ENCODE measurements at places on chromosomes 5 and 9.

GRCh38 chr5:98576275-98576674 lies 197.2 kb upstream of the RGMB start:
- no peak for DNase-seq

DNA sequence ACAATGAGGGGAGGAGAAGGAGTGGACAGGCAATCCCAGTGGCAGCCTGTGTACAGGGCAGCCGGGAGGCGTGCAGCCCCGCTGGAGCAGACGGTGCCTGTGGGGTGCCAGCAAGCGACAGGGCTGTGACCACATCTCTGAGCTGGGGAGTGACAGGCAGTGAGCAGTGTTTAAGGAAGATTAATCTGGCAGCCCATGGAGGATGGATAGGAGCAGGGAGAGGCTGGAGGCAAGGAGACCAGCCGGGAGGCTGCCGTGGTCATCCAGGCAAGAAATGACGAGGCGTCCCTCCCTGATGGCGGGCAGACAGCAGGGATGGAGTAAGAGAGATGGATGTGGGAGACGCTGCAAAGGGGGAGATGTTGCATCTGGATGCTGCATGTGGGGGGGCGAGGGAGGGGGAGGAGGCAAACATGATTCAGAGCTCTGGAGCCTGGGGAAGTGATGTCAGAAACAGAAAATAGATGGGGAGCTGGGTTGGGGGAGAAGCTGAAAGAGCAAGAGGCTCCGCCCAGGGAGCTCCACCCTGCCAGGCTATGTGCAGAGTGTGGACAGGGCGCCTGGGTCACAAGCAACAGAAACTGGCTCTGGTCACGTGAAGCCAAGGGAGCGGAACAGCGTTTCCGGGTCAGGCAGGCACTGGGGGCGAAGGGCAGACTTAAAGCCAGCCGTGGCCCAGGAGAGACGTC lies 12.6 kb downstream of the UNC5A start:
- no peak for DNase-seq

DNA sequence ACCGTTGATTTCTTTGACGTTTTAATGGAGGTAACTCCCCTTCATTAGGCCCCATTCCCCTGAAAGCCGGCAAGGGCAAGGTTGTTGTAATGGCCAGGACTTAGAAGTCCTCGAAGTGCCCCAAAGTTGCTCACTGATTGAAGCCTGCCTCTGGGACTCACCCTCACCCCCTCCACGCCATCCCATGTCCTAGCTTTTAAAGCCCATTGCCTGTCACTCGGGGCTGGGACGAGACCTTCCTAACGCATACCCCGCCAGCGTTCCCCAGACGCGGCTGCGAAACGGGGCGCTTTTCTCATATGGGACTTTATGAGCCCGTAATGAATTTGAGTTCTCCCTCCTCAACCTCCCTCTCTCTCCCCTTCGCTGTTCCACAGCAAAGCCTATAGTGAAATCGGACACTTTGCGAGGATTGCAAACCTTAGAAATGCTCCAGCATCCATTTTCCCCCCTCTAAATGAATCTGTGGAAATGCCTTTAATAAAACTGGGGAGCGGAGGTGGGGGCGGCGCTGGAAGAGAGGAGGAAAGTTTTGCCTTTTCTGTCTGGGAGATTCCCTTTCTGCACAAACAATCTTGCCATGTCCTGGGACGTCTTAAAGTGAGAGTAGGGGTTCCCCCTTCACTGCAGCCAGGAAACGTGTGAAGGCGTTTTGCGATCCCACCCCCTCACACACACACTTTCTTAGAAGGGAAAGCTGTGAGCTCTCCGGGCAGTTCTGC lies 1.5 kb downstream of the PAPPA start:
- no peak for DNase-seq

DNA sequence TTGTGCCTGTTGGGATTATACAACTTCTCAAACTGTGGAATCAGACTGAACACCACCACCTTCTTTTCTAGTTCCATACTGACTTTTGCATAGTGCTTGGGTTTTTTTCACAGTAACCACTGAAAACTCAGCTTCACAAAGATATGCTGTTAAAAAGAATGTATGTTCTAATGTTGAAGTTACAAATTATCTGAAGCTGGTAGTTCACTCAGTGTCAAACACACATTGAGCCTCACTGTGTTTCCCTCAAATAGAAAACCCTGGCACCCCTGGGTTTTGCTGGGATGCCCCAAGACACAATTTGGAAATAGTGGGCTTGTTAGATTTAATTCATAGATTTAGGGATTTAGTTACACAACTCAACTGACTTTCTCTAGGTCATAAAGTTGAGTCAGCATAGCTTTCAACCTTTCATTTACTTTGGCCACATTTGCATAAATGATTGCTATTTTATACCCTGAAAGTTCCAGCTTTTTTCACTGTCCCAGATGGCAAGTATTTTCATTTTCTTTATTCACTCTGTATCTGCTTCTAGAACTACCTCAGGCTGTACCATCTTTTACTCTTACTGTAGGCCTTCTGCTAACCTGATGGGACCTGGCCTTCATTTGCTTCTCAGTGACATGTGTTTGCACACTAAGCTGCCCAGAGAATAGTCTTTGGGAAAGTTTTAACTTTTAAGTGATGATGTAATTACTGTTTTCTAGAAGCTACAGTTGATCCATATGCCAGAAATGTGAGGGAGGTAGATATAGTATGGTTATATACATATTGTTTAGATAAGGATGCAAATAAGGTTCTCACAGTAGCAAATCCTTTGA lies 115.1 kb downstream of the CDC42SE2 start:
- DNase-seq: no peak

DNA sequence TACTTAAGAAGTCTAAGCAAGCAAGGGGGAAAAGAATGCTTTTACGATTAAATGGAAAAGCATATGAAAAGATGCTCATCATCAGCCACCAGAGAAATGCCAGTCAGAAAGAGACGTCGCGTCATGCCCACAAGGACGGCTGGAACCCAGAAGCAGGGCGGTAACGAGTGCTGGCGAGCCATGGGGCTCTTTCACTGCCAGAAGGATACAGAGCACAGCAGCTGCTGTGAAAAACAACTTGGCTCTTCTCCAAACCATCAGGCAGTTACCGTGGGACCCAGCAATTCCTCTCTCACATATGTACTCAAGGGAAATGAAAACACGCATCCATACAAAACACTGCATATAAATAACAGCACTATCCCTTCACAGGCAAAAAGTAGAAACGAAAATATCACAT lies 95.5 kb downstream of the CAMSAP1 start:
- no peak for DNase-seq

DNA sequence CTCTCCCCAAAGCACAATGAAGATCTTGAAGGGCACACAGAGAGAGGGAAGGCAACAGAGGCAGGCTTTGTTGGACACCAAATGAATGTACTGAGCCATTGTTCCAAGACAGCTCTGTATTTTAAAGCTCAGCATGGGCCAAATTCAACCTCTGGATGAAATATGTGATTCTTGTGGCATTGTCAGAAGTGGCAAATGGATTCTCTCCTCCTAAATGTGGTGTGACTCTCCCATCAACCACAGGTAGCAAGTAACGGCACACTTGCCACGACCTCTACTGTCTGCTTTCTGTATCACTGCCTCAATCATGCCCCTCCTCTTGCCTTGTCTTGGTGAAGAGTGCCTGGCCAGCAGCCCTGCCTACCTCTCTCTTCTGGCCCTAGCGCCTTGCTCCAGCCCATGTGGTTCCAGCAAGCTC lies 6.1 kb upstream of the MOB3B start:
- no peak for DNase-seq

DNA sequence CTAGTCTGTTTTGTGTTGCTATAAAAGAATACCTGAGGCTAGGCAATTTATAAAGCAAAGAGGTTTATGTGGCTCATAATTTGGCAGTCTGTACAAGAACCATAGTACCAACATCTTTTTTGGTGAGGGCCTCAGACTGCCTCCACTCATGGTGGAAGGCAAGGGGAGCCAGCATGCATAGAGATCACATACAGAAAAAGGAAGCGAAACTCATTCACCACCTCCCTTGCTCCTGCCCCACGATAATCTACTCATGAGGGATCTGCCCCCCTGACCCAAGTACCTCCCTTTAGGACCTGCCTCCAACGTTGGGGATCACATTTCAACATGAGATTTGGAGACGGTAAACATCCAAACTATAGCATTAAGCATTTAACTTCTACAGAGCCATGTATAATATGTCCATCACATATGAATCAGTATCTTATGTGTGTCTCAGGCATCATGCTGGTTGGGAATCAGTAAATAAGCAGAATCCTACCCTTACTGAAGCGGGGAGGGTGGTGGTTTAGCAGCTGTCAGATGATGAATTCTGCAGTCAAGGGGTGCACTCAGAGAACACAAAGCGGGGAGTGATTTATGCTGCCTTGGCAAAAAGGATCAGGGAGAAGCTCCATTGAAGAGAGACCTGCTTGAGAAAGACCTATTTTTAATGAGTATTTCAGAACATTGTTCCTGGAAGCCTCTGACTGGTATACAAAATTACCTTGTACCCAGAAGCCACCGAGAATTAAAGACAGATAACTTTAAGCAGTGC lies 34.8 kb downstream of the HMGXB3 start:
- no peak for DNase-seq

- peak; percentile 49 for DNase-seq
These were observed 739 bp downstream of the PPP2CA start for GRCh38 chr5:134224888-134225779.

GRCh38 chr9:89358985-89359384 lies 40.7 kb downstream of the SECISBP2 start:
- no peak for DNase-seq

DNA sequence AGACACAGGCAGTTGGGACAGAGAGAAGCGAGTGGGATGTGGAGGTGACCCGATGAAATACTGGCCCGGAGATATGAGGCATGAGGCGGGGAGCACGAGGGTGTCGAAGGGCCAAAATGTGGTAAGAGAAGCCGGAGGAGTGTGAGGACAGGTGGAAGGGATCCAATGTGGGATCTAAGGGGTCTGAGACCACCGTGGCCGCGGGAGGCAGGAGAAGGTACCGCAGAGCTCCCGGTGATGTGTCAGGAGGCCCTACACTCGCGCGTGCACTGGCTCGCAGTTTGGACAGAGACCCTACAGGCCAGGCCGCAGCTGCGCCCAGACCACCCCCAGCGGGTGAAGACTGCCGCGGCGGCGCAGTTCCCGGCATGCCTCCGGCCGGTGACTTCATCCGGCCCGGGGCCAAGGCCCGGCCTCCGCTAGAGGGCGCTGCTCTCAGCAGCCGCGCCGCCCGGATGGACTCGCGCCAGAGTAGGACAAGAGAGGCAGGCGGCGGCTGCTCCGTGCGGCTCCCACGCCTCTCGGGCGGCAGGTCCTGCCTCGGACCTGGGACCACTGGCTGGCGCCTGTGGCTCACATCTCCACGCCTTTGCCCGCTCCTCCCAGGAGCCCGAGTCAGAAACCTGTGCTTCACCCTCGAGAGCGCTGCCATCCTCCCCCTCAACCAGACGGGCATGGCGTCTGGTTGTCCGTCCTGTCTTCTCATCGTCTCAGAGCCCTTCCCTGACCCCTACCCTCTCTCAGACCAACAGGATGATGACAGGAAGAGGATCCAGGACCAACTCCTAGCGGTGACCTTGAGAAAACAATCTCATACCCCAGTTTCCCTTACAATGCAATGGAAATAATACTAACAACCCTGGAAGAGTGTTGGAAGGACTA lies 35.4 kb upstream of the STING1 start:
- peak; percentile 91 for DNase-seq

- peak; percentile 96 for DNase-seq
These were observed at the start of gene CDC14B for GRCh38 chr9:96619491-96620180. Gene CDC14B (minus strand): TSS chr9:96619843. CDS start chr9:96619378, 465 bp downstream.

DNA sequence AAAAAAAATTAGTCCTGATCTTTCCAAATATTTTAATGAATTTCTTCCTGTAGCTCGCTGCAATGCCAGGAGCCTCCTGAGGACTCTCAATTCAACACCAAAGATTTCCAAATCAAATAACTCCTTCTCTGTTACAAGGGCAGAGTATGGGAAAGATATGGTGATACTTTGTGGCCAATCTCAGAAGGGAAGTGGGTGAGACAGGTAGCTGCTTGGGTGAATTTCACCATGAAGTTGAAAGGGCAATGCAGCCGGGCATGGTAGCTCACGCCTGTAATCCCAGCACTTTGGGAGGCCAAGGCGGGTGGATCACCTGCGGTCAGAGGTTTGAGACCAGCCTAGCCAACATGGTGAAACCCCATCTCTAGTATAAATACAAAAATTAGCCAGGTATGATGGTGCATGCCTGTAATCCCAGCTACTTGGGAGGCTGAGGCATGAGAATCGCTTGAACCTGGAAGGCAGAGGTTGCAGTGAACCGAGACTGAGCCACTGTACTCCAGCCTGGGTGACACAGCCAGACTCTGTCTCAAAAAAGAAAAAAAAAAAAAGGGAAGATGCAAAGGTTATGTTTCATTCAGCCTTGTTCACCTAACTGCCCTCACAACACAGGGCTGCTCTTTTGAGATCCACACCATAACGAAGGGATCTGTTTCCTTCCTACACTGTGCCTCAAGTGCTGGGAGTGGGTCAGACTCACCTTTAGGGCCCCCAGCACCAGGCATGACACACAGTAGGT lies 58.6 kb downstream of the PTPN3 start:
- DNase-seq: no peak

DNA sequence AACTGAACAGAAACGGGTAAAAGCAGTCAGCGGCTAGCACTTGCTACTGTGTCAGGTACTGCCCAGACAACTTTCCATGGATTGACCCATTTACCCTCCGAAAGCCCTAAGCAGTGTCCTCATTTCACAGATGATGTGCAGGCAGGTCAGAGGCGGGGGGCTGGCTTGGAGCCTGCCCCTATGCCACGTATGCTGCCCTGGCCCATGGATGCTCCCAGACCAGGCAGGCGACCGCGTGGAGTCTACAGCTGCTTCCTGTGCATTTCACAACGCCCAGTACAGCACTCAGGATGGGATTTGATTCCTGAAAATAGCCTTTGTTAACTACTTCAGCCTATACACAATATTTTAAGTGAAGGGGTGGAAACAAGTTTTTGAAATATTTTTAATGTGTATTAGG lies 202.9 kb downstream of the NXNL2 start:
- no peak for DNase-seq

- no peak for DNase-seq
These were observed 1.1 kb downstream of the DNLZ start for GRCh38 chr9:136362450-136362784.

DNA sequence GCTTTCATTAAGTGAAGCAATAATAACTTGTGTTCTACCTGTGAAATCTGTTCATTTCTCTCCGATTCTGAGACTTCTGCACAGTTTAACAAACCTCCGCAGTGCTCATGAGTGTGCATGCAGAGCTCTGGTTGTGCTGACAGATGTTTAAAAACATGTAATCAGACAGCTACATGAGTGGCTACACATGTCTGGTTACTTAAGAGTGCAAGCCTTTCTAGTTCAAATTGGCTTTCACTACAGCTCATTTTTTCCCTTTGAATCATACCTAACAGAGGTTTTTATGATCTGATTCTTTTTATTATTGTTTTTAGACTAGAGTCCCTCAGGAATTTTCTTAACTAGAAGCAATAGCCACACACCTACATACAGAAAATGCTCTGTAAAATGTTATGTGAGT lies 310.2 kb downstream of the ARRDC3 start:
- no peak for DNase-seq
